Immature natural killer cell (primary cell): ENCODE measurements at places on chromosomes 1 and 21. TPM values are rescaled to one million over a fixed set of nuclear protein-coding genes. Genes with fewer than 3 reads are reported as not detected.

Gene MAP1LC3C
- polyA plus RNA-seq, result not detected

DNA sequence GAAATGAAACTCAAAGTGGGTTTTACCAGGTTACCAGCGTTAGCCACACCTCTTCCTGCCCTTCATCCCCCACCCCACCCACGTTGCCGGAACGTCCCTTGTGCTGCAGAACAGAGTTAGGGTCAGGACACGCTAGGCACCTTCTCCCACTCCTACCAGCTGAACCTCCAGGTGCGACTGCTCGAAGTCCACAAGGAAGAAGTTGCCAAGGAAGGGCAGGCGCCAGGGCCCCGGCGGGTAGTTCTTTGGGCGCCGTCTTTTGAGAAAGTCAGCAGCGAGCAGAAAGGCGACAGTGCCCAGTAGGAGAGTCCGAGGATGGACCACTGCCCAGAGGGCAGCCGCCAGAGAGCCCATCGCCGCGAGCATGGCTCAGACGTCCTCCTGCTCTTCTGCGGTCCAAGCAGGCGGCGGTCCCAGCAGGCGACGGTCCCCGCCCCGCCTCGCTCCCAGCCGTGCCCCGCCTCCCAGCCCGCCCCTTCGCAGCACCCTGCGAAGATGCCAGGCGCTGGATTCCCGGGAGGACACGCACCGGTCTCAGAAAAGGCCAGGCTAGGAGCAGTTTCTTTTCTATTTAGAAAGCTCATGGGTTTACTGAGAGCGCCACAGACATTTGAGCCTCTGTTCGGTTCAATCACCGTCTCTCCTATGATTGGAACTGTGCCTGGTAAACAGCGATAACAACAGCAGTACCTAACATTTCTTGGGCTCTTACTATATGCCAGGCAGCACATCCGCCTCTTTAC, at the start of gene CYP2J2:
CYP2J2 (minus strand) TSS at position 393 of the 743 bp plus-strand sequence; CDS start at position 366, 27 bp downstream.
- no peaks in the 10 kb centered on the region for H3K36me3 ChIP-seq
- peaks cover 10% of the 10 kb centered on the region for H3K4me1 ChIP-seq
- DNase-seq, result peak; percentile 1
- peaks cover 7% of the 10 kb centered on the region for H3K27me3 ChIP-seq
- H3K27ac ChIP-seq, result no peak within 1 kb of the TSS

- no peak overlapping the region for H3K4me3 ChIP-seq
- no peak overlapping the region for H3K27ac ChIP-seq
- DNase-seq, result no peak
- no peaks in the 10 kb centered on the region for H3K36me3 ChIP-seq
- H3K4me1 ChIP-seq, result peaks cover 32% of the 10 kb centered on the region
- H3K27me3 ChIP-seq, result no peaks in the 10 kb centered on the region
Observed at GRCh38 chr1:23029337-23029736, 10.1 kb downstream of the KDM1A start.

Gene ASCL5
- not detected for polyA plus RNA-seq

Gene SPRR2G
- not detected for polyA plus RNA-seq

DNA sequence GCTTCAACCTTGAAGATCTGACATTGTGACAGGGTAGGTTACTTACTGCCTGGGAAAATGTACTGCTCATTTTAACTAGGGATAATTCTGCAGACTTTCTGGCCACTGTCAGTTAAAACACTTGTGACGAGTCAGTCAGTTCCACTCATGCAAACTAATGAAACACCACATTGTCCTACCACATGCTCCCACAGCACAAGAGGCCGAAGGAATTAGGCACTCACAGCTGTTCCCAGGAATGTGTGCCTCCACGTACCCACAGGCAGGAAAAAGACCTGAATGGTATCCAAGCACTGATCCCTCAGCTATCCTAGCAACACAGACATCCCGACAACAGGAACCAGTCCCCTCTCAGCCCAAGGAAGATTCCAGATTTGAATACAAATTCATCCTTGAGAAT, 12.3 kb downstream of the BCAR3 start:
- no peaks in the 10 kb centered on the region for H3K36me3 ChIP-seq
- no peak for DNase-seq
- H3K4me1 ChIP-seq, result no peaks in the 10 kb centered on the region
- H3K27me3 ChIP-seq, result peaks cover 2% of the 10 kb centered on the region
- H3K27ac ChIP-seq, result no peak overlapping the region

DNA sequence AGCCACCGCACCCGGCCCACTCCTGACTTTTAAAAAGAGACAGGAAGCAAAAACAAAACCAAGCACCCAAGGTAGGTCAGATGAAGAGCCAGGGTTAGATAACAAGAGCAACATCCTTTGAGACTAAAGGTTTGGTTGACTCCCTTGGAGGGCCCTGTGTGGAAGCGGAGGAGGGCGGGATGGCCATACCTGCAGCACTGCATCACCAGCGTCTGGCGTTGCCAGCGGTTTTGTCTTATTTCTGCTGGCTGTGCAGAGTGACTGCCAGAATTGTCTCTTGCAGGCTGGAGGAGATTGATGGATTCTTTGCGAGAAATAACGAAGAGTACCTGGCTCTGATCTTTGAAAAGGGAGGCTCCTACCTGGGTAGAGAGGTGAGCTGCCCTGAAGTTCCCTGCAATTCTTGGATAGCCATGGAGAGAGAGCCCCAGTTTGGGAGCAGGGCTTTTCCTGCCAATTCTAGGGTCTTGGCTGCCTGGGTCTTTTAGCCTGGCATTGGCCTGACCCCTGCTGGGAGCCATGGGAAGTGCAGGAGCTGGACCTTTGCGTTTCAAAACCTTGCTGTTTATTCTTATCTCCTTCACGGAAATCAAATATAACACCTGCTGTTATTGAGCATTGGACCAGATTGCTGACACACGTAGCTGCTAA, 24.0 kb downstream of the QSOX1 start:
- peak; percentile 61 for DNase-seq
- no peak overlapping the region for H3K27ac ChIP-seq
- peaks cover 6% of the 10 kb centered on the region for H3K36me3 ChIP-seq
- H3K4me3 ChIP-seq, result no peak overlapping the region

DNA sequence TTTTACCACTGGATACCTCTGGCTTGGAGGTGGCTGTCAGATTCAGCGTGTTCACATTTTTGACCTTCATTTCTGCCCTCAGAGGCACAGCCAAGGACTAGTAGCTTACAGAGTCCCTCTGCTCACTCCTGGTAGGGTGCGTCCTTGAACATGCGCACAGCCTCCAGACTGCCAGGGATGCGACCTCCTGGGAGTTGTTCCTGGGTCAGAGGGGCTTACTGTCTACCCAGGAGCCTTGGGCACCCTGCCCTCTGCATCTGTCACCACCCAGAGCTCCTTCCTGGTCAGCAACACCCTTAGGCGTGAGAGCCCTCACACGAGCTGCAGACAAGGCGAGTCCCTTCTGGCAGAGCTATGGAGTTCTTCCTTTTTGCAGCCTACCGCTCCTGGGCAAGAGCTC, 1.7 kb downstream of the SLX9 start:
- peak overlapping the region; percentile 86 for H3K4me3 ChIP-seq
- H3K36me3 ChIP-seq, result peaks cover 8% of the 10 kb centered on the region
- no peak overlapping the region for H3K27ac ChIP-seq

Gene LRRIQ3
- polyA plus RNA-seq, result 2.0 TPM

GRCh38 chr1:156886583-156887281, 6.8 kb upstream of the PEAR1 start:
- H3K27ac ChIP-seq, result peak overlapping the region; percentile 55
- peaks cover 13% of the 10 kb centered on the region for H3K27me3 ChIP-seq
- no peak for DNase-seq
- no peak overlapping the region for H3K4me3 ChIP-seq
- H3K36me3 ChIP-seq, result no peaks in the 10 kb centered on the region
- peaks cover 3% of the 10 kb centered on the region for H3K4me1 ChIP-seq

DNA sequence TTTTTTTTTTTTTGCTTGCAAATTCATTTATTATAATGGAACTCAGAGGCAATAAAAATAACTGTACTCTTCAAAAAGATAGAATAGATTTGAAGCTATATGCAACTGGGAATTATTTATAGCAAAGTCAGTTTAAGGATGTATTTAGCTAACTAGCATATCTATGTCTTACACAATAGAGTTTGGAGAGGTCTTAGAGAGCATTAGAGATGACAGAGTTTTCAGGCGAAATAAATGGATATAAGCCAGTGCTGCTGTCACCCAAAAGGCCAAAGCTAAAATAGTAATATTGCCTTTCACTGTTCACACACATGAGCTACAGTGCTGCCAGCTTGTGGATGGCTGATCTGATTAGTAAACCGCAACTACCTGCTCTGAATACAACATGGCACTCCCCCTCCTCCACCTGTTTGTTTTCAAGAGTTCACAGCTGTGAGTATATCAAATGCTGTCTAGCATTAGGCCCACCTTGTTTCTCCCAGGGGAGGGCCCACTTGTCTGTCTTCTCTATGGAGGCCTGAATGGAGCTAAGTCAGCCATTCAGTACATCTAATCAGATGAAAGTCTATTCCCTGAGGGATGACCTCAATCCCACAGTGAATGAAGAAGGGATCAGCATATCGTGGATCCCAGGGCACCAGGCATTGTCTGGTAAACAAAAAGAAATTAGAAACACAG, 25.2 kb upstream of the SSX2IP start:
- H3K27me3 ChIP-seq, result peaks cover 4% of the 10 kb centered on the region
- H3K36me3 ChIP-seq, result no peaks in the 10 kb centered on the region
- DNase-seq, result no peak
- no peaks in the 10 kb centered on the region for H3K4me1 ChIP-seq
- H3K27ac ChIP-seq, result no peak overlapping the region

GRCh38 chr1:31238986-31239613, 587 bp downstream of the NKAIN1 start:
- peaks cover 17% of the 10 kb centered on the region for H3K27me3 ChIP-seq
- H3K27ac ChIP-seq, result no peak overlapping the region
- no peak overlapping the region for H3K4me3 ChIP-seq
- H3K4me1 ChIP-seq, result peaks cover 9% of the 10 kb centered on the region
- no peak for DNase-seq

Gene PLA2G5
- polyA plus RNA-seq, result not detected

DNA sequence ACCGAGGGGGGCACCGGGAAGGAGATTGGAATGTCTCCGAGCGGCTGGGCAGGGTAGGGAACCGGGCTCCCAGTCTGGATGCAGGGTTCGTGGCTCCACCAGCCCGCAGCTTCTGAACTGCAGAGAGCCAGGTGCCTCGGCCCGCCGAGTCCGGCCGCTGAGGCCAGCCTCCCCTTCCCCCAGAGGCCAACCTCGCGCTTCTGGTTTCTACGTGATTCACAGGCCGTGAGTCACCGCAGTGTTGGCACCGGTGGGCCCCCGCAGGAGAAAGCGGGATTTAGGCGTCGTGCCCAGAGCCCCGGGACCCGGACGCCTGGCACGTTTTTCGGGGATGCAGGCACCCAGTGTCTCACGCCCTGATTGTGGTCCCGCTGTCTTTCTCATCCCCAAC, 458 bp downstream of the CRABP2 start:
- H3K27ac ChIP-seq, result no peak overlapping the region
- DNase-seq, result peak; percentile 11
- peaks cover 3% of the 10 kb centered on the region for H3K36me3 ChIP-seq

- no peak overlapping the region for H3K4me3 ChIP-seq
- peaks cover 4% of the 10 kb centered on the region for H3K27me3 ChIP-seq
- H3K36me3 ChIP-seq, result no peaks in the 10 kb centered on the region
- DNase-seq, result no peak
Observed at GRCh38 chr1:201456499-201457309, 12.3 kb downstream of the PHLDA3 start.

DNA sequence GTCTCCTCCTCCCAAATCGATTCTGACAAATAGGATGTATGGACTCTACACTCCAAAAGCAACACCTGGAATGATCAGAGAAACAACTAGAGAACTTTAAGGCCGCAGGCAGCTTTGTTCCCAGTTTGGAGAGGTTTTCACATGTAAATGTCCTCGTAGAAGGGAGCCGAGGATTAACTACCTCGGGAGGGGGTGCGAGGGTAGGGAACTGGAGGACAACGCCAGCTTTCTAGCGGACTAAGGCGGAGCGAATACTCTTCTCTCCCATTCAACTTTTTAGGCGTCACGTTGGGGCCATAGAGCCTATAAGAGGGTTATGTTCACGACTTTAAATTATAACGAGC, 1.2 kb downstream of the SCAF4 start:
- no peaks in the 10 kb centered on the region for H3K4me1 ChIP-seq
- H3K4me3 ChIP-seq, result peak overlapping the region; percentile 86
- H3K27me3 ChIP-seq, result peaks cover 9% of the 10 kb centered on the region
- peak overlapping the region; percentile 88 for H3K27ac ChIP-seq
- H3K36me3 ChIP-seq, result no peaks in the 10 kb centered on the region
- DNase-seq, result peak; percentile 5

GRCh38 chr1:1206376-1206965, at the start of gene TNFRSF18:
Gene TNFRSF18 (minus strand): TSS chr1:1206592. CDS start chr1:1206571, 21 bp downstream.
- peaks cover 38% of the 10 kb centered on the region for H3K4me1 ChIP-seq
- peak; percentile 45 for DNase-seq
- H3K4me3 ChIP-seq, result peak within 1 kb of the TSS; percentile 65
- H3K27me3 ChIP-seq, result peaks cover 3% of the 10 kb centered on the region
- no peaks in the 10 kb centered on the region for H3K36me3 ChIP-seq

DNA sequence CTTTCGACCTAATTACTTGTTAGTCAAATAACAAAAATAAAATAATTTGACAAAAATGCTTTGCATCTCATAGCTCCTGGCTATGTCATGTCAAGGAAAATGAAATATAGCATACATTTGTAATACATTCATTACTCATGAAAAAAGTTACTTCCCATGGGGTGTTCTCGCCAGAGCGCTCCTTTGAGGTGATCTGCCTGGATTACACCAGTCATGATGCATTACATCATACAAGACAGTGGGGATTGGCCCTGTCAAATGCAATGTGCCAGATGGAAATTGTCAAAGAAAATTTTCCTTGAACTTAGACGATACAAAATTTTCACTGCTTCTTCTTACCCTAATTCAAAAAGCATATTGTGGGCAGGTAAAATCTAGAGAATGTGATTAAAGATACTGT, 215.6 kb upstream of the B3GALT2 start:
- no peaks in the 10 kb centered on the region for H3K36me3 ChIP-seq
- peaks cover 6% of the 10 kb centered on the region for H3K4me1 ChIP-seq
- no peaks in the 10 kb centered on the region for H3K27me3 ChIP-seq
- DNase-seq, result no peak
- no peak overlapping the region for H3K27ac ChIP-seq

Gene LINGO4
- not detected for polyA plus RNA-seq

Gene GBP6
- polyA plus RNA-seq, result 0.17 TPM

DNA sequence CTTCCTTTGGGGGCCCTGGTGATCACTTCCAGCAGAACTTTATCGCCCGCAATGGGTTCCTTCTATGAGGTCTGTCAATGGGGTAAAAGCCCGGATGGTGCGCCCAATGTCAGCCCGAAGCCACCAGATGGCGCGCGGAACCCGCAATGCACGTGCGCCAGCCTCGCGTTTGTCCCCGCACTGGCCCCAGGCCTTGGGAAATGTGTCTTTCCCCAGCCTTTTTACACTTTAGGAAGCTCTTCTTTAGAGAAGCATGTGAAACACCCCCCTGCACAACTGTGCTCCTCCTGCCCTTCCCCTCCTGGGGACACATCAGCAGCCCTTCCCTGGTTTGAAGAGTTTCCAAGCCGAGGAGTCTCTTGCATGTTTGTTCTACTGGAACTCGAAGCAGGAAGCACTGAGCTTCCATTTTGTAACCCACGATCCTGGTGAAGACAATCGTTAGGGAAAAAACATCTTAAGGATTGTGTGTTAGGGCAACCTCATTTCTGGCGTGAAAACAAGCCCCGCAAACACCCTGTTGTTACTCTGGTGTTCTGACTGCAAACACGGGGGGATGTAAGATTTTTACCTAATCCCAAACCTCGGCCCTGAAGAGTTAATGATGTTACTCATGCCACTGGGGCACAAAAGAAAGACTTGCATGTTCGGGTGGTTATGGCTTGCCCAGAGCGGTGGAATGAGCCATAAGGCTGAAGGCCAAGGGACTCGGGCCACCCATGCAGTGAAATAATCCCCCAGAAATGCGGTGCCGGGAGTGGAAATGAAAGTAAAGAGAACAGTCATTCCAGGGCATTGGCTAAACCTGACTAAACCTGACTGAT, 20.4 kb upstream of the TARBP1 start:
- no peaks in the 10 kb centered on the region for H3K36me3 ChIP-seq
- H3K27me3 ChIP-seq, result peaks cover 4% of the 10 kb centered on the region
- H3K4me3 ChIP-seq, result no peak overlapping the region
- no peak overlapping the region for H3K27ac ChIP-seq
